Motor neuron (in vitro differentiated cells): ENCODE measurements at places on chromosomes 7 and 10. TPM values are rescaled to one million over a fixed set of nuclear protein-coding genes. Genes with fewer than 3 reads are reported as not detected.

Gene PIK3CG
- total RNA-seq = 2.2 and 2.6 TPM in 2 replicates

Gene EIF3A
- total RNA-seq = 96.4 and 101 TPM in 2 replicates

Gene GGCT
- total RNA-seq = 31.4 and 31.6 TPM in 2 replicates

Gene SPDYE16
- 0.32 and 0.38 TPM in 2 replicates for total RNA-seq

Gene C10orf105
- 0.43 and 0.78 TPM in 2 replicates for total RNA-seq

Gene SSC4D
- total RNA-seq = 0.38 and 0.46 TPM in 2 replicates

Gene HK1
- 107 and 113 TPM in 2 replicates for total RNA-seq

Gene OR2A1
- 0.17 and 0.45 TPM in 2 replicates for total RNA-seq

Gene SLC18A2
- total RNA-seq = 0.13 and 0.73 TPM in 2 replicates

Gene UPK3BL2
- total RNA-seq = 1.1 TPM in 1 of 2 replicates, not detected in the other

Gene IRF5
- total RNA-seq = 0.81 and 1.1 TPM in 2 replicates

Gene GRM3
- total RNA-seq = 2.0 and 2.3 TPM in 2 replicates

Gene PLXNA4
- 1.6 and 1.9 TPM in 2 replicates for total RNA-seq

Gene CYP3A4
- total RNA-seq = 0.11 and 0.44 TPM in 2 replicates

Gene LHFPL3
- total RNA-seq = 12.0 and 16.5 TPM in 2 replicates

Gene C1GALT1
- 7.3 and 8.1 TPM in 2 replicates for total RNA-seq

Gene ECHDC3
- total RNA-seq = 1.6 and 3.1 TPM in 2 replicates

Gene RNF32
- 6.2 and 6.5 TPM in 2 replicates for total RNA-seq

Gene UBN2
- total RNA-seq = 16.0 and 16.7 TPM in 2 replicates

Gene SMO
- total RNA-seq = 33.9 and 36.9 TPM in 2 replicates

Gene PRXL2A
- 35.4 and 41.4 TPM in 2 replicates for total RNA-seq

Gene SLC13A1
- not detected in 2 replicates for total RNA-seq

Gene TMEM130
- total RNA-seq = 14.9 and 16.7 TPM in 2 replicates

Gene ELMO1
- 4.1 and 4.2 TPM in 2 replicates for total RNA-seq

Gene NET1
- total RNA-seq = 53.4 and 56.7 TPM in 2 replicates

Gene PTPRN2
- total RNA-seq = 19.7 and 21.6 TPM in 2 replicates

Gene TUBB8
- 0.38 TPM in 1 of 2 replicates, not detected in the other for total RNA-seq

Gene MRC1
- total RNA-seq = not detected in 2 replicates

Gene SLC35G1
- 6.1 and 7.4 TPM in 2 replicates for total RNA-seq

Gene TMEM213
- 0.16 and 0.44 TPM in 2 replicates for total RNA-seq

Gene SLC29A4
- 14.3 TPM in 2 replicates for total RNA-seq

Gene GRID2IP
- 0.25 and 0.27 TPM in 2 replicates for total RNA-seq

Gene TCF7L2
- total RNA-seq = 5.0 and 8.5 TPM in 2 replicates

Gene MAGI2
- 8.8 and 26.5 TPM in 2 replicates for total RNA-seq

Gene SLC16A12
- total RNA-seq = 14.7 and 15.8 TPM in 2 replicates

Gene STOX1
- total RNA-seq = 24.7 and 25.6 TPM in 2 replicates

Gene DOCK1
- 8.8 and 11.9 TPM in 2 replicates for total RNA-seq

Gene SPDYE18
- 0.63 and 0.65 TPM in 2 replicates for total RNA-seq

Gene KCNH2
- total RNA-seq = 33.3 and 37.7 TPM in 2 replicates

Gene KIFBP
- total RNA-seq = 21.8 and 23.1 TPM in 2 replicates

Gene MBLAC1
- total RNA-seq = 4.0 and 5.1 TPM in 2 replicates

Gene KCNMA1
- 4.3 and 10.9 TPM in 2 replicates for total RNA-seq

Gene RBP4
- total RNA-seq = 0.36 and 0.71 TPM in 2 replicates

Gene SAP25
- total RNA-seq = 1.1 and 2.5 TPM in 2 replicates

Gene CSTF2T
- total RNA-seq = 33.8 and 34.2 TPM in 2 replicates

Gene RAMP3
- 1.1 TPM in 1 of 2 replicates, not detected in the other for total RNA-seq

Gene AKR1C3
- total RNA-seq = 76.4 and 87.8 TPM in 2 replicates

Gene AKR1B15
- 0.05 and 0.25 TPM in 2 replicates for total RNA-seq

Gene VGF
- 28.4 and 31.4 TPM in 2 replicates for total RNA-seq

Gene ZNF488
- 0.19 and 0.35 TPM in 2 replicates for total RNA-seq

Gene NCF1
- 0.83 and 1.6 TPM in 2 replicates for total RNA-seq
